Neural progenitor cell (in vitro differentiated cells): ENCODE measurements at places on chromosomes 2 and 18. TPM values are rescaled to one million over a fixed set of nuclear protein-coding genes. Genes with fewer than 3 reads are reported as not detected.

- no peak overlapping the region for H3K27ac ChIP-seq
- H3K4me1 ChIP-seq, result no peaks in the 10 kb centered on the region
- H3K36me3 ChIP-seq, result no peaks in the 10 kb centered on the region
- H3K4me3 ChIP-seq, result no peak overlapping the region
- no peak for DNase-seq
These were observed 55.3 kb downstream of the STRN start for GRCh38 chr2:36911012-36911411.

DNA sequence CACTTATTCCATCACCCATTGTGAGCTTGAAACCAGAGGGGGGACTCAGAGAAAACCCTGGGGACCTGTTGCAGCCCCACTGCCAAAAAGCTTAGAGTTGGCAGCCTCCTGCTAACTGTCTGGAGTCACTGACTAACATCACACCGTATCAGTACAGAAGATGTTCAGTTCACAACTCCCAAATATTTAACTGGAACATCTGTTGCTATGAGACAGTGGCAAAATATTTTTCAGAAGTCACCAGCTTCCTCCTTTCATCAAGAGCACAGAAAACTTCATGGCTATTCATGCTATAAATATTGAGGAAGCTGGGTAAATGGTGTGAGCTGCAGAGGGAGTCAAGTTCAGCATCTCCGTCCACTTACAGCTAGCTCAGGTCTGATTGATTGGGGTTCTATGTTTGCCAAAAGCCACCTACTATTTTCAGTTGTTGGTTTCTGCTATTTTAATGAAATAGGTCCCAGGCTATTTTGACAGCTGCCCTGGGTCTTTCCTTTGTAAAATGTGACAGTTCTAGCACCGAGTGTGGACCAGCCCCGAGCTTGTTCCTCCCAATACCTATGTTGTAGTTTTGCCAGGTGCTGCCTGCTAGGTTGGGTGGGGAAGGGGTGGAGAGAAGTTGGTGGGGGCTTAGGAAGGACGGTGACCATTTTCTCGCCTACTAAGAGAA, 9.8 kb downstream of the TUBB6 start:
- no peak overlapping the region for H3K4me3 ChIP-seq
- peaks cover 4% of the 10 kb centered on the region for H3K36me3 ChIP-seq
- H3K27me3 ChIP-seq, result no peaks in the 10 kb centered on the region
- H3K4me1 ChIP-seq, result no peaks in the 10 kb centered on the region

GRCh38 chr2:133352719-133353118, 215.5 kb downstream of the NCKAP5 start:
- H3K4me3 ChIP-seq, result no peak overlapping the region
- no peaks in the 10 kb centered on the region for H3K36me3 ChIP-seq
- DNase-seq, result no peak

DNA sequence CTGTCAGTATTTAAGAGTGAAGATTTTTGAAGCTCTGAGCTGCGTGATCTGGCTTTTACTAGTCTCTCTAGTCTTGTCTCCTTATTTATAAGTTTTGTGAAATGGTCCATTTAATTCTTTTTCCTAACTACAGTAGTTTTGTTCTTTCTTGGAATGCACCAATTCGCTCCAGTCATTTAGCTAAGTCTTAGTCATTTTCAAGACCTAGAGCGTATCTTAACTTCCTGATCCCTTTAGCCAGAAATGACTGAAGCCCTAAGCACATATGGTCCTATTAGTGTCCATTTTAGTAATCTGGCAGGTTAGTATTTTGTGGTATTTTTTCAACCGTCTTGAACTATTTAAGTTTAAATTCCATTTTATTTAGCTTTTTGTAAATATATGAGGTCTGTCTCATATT, 3.6 kb downstream of the BIRC6 start:
- peaks cover 9% of the 10 kb centered on the region for H3K4me1 ChIP-seq
- H3K4me3 ChIP-seq, result no peak overlapping the region
- no peaks in the 10 kb centered on the region for H3K27me3 ChIP-seq
- no peak overlapping the region for H3K27ac ChIP-seq
- no peaks in the 10 kb centered on the region for H3K36me3 ChIP-seq
- DNase-seq, result no peak

DNA sequence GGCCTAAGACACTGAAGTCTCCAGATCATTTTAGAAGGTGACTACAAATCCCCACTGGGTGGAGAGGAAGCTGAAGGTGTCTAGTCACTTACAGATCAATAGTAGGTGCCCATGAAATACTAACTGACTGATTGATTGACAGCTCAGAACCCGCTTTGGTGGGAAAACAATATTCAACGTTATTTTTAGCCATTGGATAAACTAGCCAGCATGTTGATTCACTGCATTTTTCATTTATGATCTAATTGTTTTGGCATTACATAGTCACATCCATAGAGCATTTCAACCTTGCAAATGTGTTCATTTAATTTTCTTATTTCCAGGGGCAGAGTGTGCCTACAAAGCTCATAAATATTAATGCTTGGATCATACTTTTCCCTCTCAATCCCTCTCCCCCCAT, 162.3 kb downstream of the MREG start:
- H3K27ac ChIP-seq, result no peak overlapping the region
- H3K27me3 ChIP-seq, result no peaks in the 10 kb centered on the region
- DNase-seq, result no peak
- H3K36me3 ChIP-seq, result no peaks in the 10 kb centered on the region
- H3K4me3 ChIP-seq, result no peak overlapping the region

DNA sequence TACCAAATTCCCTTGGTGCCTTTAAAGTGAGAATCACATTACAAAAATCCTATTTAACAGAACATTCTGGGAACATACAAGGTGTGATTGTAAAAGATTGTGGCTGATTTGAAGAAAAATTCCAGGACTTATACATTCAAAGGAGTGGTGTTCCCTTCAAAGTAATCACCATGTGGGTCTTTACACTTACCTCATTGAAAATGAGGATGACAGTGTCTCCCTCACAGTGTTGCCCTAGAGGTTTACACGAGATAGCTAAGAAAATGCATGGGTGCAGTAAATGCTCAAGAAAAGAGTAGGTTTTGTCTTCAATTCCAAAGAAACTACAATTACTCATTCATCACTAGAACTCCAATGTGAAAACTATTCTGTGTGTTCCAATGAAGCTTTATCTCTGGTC, 331.5 kb downstream of the SLC4A3 start:
- no peak overlapping the region for H3K4me3 ChIP-seq
- no peak for DNase-seq
- H3K36me3 ChIP-seq, result no peaks in the 10 kb centered on the region

DNA sequence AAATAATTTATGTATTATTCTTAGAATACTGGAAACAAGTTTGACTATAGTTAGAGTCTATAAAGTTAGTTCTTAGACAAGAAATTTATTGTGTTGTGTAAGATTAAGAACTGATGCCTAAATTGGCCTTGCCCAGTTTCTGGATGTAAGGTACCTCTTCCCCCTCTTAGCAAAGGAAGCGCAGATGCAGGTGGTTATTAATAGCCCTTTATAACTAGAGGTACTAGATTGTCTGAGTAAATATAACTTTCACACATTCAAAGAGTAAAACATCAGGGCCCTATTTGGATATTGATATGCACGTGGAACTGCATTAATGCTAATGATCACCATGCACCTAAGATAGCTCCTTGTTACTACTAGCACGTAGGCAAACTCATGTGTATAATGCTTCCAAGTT, 100.7 kb downstream of the ZEB2 start:
- H3K27ac ChIP-seq, result no peak overlapping the region
- no peak for DNase-seq
- H3K4me1 ChIP-seq, result no peaks in the 10 kb centered on the region
- peaks cover 37% of the 10 kb centered on the region for H3K36me3 ChIP-seq
- no peak overlapping the region for H3K4me3 ChIP-seq
- H3K27me3 ChIP-seq, result no peaks in the 10 kb centered on the region

The LRRC30 gene
- total RNA-seq, result not detected in 2 replicates

The GKN2 gene
- total RNA-seq, result not detected in 2 replicates

The PFN4 gene
- total RNA-seq, result 0.21 and 0.43 TPM in 2 replicates
